ENCODE measurements at places on chromosomes 5 and 9. TPM values are rescaled to one million over a fixed set of nuclear protein-coding genes. Genes with fewer than 3 reads are reported as not detected.

- no peak overlapping the region for H3K27ac ChIP-seq
- H3K27me3 ChIP-seq = no peaks in the 10 kb centered on the region
- DNase-seq = no peak
- H3K4me3 ChIP-seq = no peak overlapping the region
These were observed 86.0 kb upstream of the SH3PXD2B start for GRCh38 chr5:172540099-172540870.

DNA sequence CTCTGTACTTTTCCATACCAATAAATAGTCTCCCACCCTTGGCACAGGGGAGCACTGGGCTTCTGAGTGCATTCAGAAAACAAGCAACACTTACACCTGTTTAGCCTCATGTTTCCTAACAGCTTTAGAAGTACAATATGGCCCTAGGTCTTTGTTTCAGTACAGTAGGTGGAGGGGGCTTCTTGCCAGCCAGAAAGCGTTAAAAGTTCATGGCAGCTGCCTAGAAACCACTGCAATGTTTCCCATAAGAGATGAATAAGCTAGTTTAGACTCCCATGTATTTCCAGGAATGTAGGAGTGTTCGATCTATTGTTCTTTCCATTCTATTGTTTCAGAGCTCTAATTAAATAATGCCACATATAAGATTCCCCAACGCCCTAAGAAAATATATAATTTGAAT, 444.8 kb downstream of the ARHGEF28 start:
- H3K36me3 ChIP-seq = no peaks in the 10 kb centered on the region
- DNase-seq = no peak
- no peak overlapping the region for H3K27ac ChIP-seq
- no peak overlapping the region for H3K4me3 ChIP-seq
- no peaks in the 10 kb centered on the region for H3K27me3 ChIP-seq

GRCh38 chr5:52878656-52879055, 90.9 kb downstream of the ITGA1 start:
- H3K27me3 ChIP-seq = no peaks in the 10 kb centered on the region
- H3K36me3 ChIP-seq = peaks cover 22% of the 10 kb centered on the region
- no peak overlapping the region for H3K27ac ChIP-seq
- no peak for DNase-seq
- H3K4me3 ChIP-seq = no peak overlapping the region

The OMD gene
- 2.9 TPM for total RNA-seq

DNA sequence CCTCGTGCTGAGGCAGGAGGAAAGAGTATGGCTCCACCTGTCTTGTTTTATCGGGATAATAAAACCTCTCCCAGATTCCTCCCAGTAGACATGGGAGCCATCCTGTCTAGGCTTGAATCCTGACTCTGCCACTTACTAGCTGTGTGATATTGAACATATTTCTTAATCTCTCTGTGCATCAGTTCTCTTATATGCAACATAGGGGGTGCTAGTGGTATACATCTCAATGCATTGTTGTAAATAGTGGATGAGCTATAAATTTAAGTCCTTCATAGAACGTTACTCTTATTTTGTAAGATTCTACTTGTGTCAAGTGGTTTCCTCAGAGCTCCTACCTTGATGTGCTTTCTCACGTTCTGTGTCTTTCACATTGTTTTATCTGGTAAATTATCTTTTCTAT, 417.7 kb upstream of the POU5F2 start:
- H3K27me3 ChIP-seq = no peaks in the 10 kb centered on the region
- no peak for DNase-seq
- H3K4me3 ChIP-seq = no peak overlapping the region

GRCh38 chr5:31587546-31587945, 51.4 kb upstream of the PDZD2 start:
- H3K4me1 ChIP-seq = peaks cover 5% of the 10 kb centered on the region
- no peak overlapping the region for H3K4me3 ChIP-seq
- no peaks in the 10 kb centered on the region for H3K27me3 ChIP-seq
- H3K36me3 ChIP-seq = no peaks in the 10 kb centered on the region
- no peak for DNase-seq

- no peak overlapping the region for H3K27ac ChIP-seq
These were observed 210.1 kb downstream of the PRDM9 start for GRCh38 chr5:23717486-23717885.

GRCh38 chr5:161847941-161848391, at the start of gene GABRA1:
Gene GABRA1 (plus strand): TSS chr5:161848120. CDS start chr5:161850811, 2,691 bp downstream.
- H3K27ac ChIP-seq = no peak within 1 kb of the TSS
- no peaks in the 10 kb centered on the region for H3K36me3 ChIP-seq
- DNase-seq = no peak
- H3K27me3 ChIP-seq = peaks cover 35% of the 10 kb centered on the region
- no peak within 1 kb of the TSS for H3K4me3 ChIP-seq

The PCDHB10 gene
- 0.59 TPM for total RNA-seq

DNA sequence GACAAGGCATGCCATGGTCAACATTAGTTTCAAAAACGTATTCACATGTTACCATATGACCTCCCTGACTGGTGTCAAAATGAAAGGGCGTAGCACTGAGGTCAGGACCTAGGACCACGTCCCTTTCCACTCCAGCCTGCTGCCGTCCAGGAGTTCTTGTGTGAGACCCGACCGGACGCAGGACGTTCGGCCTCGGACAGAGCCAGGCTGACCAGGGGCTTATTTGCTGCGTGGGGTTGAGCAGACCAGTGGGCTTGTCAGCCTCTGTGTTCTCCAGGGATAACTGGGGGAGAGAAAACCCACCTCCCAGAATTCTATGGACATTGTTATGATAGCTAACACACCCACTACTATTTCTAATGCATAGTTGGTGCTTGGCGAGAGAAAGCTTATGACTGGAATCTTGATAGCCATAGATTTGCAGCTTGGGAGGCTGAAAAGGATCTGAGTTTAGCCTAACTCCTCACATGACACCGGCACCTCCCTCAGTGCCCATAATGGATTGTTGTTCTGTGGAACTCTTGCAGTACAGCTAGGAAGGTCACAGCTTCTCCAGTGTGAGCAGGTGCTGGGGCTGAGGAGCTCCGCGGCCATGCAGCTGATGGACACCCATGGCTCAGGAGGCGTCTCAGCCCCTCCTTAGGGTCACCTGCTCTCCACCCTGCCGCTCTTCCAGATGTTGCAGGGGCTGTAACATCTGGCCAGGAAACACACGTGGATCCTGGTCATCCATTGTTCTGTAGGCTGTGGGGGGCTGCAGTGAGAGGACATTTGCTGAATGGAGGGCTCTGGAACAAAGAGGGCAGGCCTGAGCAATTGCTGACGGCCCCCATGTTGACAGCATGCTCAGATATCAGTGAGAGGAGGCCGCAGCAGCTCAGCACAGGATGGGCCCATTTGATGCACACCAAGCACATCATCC, 368.4 kb downstream of the IRX2 start:
- H3K27me3 ChIP-seq = peaks cover 5% of the 10 kb centered on the region
- no peak overlapping the region for H3K27ac ChIP-seq
- no peaks in the 10 kb centered on the region for H3K36me3 ChIP-seq
- no peak for DNase-seq

- DNase-seq = no peak
- no peaks in the 10 kb centered on the region for H3K27me3 ChIP-seq
These were observed 260.3 kb downstream of the GOLPH3 start for GRCh38 chr5:31913808-31914207.

GRCh38 chr9:109109967-109110328, 9.8 kb downstream of the TMEM245 start:
- H3K4me3 ChIP-seq = no peak overlapping the region
- H3K4me1 ChIP-seq = peaks cover 85% of the 10 kb centered on the region
- peak overlapping the region; percentile 76 for H3K27ac ChIP-seq
- no peaks in the 10 kb centered on the region for H3K27me3 ChIP-seq
- no peak for DNase-seq
- H3K36me3 ChIP-seq = peaks cover 10% of the 10 kb centered on the region

The DNAJC21 gene
- 53.1 TPM for total RNA-seq

The RNF224 gene
- not detected for total RNA-seq

GRCh38 chr9:14018081-14018480, 295.9 kb downstream of the NFIB start:
- no peak for DNase-seq
- H3K36me3 ChIP-seq = no peaks in the 10 kb centered on the region
- H3K27me3 ChIP-seq = no peaks in the 10 kb centered on the region
- H3K4me1 ChIP-seq = peaks cover 7% of the 10 kb centered on the region

GRCh38 chr9:123742009-123742767, 187.7 kb downstream of the DENND1A start:
- H3K4me3 ChIP-seq = no peak overlapping the region
- DNase-seq = peak; percentile 56
- H3K27ac ChIP-seq = peak overlapping the region; percentile 49
- H3K27me3 ChIP-seq = no peaks in the 10 kb centered on the region
- peaks cover 24% of the 10 kb centered on the region for H3K4me1 ChIP-seq
- H3K36me3 ChIP-seq = no peaks in the 10 kb centered on the region
